ENCODE measurements at places on chromosomes 16 and 17.
A peak's percentile ranks its signal among the peaks of the same experiment; 100 is the strongest.

DNA sequence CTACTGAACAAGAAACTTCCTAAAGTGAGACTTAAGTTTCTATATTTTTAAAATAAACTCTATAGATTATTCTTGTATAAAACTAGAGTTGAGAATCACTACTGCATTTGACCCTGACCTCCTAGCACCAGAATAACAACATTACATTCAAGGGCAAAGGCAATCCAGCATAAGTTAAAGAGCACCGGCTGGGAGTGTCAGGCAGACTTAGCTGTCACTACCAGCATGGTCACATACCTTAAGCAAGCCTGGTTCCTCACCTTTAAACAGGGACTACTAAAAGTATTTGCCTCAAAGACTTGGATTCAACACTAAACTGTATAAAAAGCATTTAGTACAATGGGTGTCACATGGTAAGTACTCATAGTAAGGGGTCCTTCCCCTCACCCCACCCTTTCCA is 90.4 kb downstream of the SSH2 start:
- DNase-seq: no peak

DNA sequence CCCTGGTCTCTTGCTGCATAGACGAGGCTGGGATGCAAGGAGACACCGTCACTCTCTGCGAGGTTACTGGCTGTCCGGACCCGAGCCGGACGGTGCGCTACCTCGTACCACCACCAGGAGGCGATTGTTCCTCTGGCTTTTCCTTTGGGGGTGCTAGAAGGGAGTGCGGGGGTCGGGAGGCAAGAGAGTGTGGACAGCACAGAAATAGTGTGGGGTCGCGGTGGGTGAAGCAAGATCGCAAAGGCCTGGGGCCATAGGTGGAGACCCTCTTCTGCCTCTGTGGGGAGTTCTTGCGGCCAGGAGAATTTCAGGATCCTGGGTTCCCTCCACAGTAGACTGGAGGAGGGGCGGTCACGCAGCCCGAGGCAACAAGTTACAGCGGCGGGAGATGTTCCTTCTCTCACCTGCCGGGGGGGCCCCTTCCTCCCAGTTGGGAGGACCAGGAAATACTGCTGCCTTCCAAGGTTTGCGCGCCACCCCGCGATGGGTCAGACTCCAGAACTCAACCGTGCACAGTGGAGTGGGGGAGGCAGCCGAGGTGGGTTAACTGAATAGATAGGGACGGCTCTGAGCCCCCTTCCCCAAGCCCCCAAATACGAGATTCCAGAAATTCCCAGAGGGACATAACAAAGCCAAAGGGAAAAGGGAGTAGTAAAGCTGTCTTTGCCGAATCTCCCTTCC is 6.9 kb downstream of the PHOSPHO1 start:
- DNase-seq: no peak

DNA sequence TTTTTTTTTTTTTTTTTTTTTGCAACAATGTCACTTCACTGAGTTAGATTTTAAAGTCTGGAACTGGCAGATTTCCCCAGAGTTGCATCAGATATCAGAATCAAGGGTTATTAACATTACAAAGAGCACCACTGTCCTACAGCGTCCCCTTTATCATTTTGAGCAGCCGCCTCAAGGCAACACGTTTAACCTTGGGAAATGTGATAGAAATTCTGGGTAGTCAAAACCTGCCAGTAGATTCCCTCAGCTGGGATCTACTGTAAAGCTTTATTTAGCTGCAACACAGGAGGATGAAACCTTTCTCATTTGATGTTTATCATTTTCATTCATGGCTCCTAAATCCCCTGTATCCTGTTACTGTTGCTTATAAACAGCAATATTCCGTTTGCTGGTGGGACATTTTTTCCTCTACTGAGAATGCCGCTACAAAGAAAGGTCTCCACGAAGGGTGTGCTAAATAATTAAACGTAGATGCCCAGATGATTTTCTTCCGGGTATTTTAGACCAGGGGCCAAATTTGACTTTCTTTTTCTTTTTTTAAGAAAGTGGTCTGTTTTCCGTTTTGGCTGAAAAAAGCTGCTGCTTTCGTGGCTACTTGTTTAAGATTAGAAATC is 436.1 kb upstream of the GOT2 start:
- DNase-seq: peak; percentile 9

- DNase-seq: no peak
Observed at GRCh38 chr16:908526-909155, 62.1 kb downstream of the LMF1 start.

GRCh38 chr17:32553168-32553567 is 66.4 kb downstream of the CDK5R1 start:
- no peak for DNase-seq

- no peak for DNase-seq
Observed at GRCh38 chr17:56786989-56787482, 46.7 kb downstream of the C17orf67 start.

GRCh38 chr16:22948603-22949368 is 134.8 kb downstream of the HS3ST2 start:
- peak; percentile 87 for DNase-seq

GRCh38 chr17:41973408-41973811 is 6.8 kb downstream of the CNP start:
- no peak for DNase-seq

- DNase-seq: no peak
Observed at GRCh38 chr17:62692159-62692651, 64.7 kb downstream of the MRC2 start.

- no peak for DNase-seq
Observed at GRCh38 chr17:9021158-9021991, at the start of gene NTN1. NTN1 (plus strand) TSS chr17:9021510; CDS start chr17:9022374, 864 bp downstream.

DNA sequence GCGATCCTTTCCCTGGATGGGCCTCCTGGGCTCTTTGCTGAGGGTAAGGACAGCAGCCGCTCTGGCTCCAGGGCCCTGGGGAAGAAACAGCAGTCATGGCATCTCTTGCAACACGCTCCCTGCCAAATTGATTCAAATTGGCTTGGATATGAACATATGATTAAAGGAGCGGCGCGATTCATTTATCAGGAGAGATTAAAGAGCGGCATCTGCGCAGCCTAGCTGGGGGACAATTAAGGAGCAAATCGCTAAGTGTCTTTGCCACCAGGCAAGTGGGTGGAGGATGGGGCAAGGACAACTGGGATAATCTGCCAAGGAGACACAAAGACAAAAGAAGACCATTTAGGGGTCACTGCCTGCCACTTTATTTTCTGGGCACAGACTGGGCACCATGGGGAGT is 27.8 kb downstream of the PIPOX start:
- no peak for DNase-seq
